ENCODE measurements at places on chromosomes 16 and 17.

DNA sequence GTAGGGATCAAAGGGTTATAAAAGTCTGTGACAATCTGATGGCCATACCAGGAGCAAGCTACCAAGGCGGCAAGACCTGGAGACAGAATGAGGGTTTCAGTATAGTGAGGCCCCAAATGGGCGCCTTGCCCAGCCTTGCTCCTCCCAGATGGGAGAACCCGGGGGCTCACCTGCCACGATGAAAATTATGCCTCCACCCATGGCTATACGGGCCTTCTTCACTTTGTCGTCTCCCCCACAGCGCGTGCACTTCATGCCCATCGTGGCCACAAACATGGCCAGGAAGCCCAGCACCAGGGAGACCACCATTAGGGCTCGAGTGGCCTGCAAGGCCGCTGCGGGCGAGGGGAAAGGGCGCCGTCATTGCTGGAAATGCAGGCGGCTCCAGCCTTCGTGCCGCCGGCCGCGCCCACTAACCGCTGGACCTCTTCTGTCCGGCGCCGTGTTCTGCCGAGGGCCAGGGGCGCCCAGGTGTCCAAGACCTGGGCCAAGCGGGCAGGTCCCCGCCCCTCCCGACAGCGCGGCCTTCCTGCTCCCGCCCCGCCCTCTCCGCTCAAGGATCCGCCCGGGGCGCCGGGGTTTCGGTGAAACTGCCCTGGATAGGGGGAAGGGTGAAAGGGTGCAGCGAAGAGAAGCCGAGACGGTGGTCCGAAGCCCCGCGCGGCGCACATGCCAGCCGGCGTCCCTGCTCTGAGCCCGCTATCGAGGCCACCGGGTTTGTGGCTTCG, 1.5 kb downstream of the CLDN7 start:
- DNase-seq = no peak

GRCh38 chr17:49688848-49689247, 11.0 kb upstream of the SPOP start:
- no peak for DNase-seq

DNA sequence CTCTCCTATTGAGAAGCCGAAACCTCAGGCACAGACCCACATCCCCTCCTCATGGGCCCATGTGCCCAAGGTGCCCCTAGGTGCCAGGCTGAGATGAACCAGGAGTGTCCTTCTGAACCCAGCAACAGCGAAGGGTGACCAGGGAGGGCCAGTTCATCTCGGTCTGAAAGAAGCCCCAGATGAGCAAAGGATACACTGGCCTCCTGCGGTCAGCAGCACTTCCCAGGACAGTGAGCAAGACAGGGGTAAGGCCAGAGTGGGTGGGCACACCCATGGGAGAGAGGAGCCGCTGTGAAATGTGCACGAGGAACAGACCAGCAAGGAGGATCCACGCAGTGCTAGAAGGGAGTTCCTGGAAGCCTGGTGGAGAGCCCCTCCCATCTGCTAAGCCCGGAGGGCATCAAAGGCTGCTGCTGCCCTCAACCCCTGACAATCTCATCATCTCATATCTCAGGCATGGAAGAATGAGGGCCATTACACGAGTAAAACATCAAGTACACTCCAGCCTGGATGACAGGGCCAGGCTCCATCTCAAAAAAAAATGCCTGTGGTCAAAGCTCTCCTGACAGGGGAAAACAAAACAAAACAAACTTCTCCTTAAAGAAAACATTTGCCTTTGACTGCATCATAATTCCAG, 3.3 kb upstream of the HBZ start:
- no peak for DNase-seq

- DNase-seq = no peak
Measured at GRCh38 chr17:75525806-75526554, 483 bp downstream of the LLGL2 start.

- DNase-seq = no peak
Measured at GRCh38 chr16:2027024-2028010, 615 bp downstream of the NHERF2 start.

DNA sequence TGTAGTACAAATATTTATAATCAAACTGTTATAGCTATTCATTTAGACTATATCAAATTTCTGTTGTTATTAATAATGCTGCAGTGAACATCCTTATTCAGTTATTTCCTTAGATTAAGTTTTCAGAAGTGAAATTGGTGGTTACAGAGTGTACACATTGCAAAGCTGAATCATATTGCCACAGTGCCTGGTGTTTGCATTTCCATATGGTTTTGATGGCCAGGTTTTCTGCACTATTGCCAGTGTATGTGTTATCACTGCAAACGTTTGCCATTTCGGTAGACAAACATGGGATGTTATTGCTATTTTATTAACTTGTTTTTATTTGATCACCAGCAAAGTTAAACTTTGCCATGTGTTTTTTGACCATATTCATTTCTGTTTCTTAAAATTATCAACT, 259.4 kb downstream of the CDH13 start:
- DNase-seq = no peak

DNA sequence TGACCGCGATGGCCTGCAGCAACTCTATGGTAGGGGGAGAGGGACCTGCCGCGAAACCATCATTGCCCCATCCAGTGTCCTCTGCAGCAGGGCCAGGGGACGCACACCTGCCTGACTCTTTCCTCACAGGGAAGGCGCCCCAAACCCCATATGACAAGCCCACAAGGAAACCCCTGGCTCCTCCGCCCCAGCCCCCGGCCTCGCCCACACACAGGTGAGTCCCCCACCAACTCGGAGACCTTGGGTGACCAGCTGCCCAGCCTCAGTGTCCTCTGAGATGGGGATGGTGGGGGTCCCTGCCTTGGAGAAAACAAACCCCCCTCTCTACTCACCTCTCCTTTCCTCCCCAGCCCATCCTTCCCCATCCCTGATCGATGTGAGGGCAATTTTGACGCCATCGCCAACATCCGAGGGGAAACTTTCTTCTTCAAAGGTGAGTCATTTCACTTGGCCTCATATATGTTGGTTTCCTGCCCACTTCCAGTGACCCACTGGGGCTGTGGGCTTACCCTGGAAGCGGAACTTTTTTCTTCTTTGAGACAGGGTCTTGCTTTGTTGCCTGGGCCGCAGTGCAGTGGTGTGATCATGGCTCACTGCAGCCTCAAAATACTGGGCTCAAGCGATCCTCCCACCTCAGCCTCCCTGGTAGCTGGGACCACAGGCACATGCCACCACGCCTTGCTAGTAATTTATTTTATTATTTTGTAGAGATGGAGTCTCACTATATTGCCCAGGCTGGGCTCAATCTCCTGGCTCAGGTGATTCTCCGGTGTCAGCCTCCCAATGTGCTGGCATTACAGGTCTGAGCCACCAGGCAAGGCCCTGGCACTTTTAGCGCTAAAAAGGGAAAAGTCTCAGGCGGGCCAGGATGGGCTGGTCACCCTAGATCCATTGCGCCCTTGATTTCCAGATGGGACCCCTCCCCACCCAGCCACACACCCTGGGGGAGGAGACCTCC, 8.0 kb upstream of the IL32 start:
- DNase-seq = peak; percentile 73

DNA sequence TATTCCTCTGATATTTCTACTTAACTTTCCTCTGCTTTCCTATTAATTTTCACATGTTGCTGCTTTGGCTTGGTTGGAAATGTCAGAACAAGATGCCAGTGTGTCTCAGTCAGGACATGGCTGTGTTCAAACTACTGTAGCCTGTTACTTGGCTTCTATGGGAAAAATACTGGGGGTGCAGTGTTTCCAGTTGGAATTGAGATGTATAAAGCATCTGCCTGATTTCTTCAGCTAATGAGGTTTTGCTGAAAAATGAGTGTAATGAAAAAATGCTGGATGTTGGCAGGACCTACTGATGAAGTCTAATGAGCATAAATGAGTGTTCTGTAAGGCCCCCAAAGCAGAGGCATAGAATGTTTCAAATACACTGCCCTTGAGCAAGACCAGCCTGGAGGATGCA, 166.6 kb downstream of the PHKB start:
- DNase-seq = no peak

- DNase-seq = no peak
Measured at GRCh38 chr16:4673387-4674046, 19.8 kb upstream of the NUDT16L1 start.

DNA sequence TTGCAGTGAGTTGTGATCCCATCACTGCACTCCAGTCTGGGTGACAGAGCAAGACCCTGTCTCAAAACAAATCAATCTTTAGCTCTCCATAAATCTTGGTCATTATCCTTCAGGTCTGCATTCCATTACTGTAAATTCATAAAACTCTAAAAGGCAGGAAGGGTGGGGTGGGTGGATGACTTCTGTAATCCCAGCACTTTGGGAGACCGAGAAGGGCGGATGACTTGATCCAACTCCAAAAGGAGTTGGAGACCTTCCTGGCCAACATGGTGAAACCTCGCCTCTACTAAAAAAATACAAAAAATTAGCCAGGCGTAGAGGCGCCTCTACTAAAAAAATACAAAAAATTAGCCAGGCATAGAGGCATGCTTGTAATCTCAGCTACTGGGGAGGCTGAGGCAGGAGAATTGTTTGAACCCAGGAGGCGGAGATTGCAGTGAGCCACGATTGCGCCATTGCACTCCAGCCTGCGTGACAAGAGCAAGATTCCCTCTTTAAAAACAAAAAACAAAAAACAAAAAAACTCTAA, 2.2 kb upstream of the UBE2Z start:
- DNase-seq = no peak

DNA sequence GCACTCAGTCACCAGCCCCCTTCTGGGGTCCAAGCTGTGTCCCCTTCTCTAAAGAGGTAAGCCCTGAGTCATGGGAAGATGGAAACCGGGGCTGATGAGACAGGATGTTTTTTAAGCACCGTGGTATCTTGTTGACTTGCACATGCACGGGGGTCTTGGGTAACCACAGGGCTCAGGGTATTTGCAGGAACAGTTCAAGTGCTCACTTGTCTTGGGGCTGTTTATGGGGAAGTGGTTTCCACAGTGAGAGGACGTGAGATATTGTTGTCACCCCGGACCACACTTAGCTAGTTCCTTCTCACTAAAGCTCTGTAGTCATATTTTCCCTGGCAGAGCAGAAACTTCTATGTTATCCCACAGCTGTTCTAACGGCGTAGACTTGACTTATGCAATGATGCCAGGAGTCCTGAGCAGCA, 7.7 kb downstream of the CCL3L1 start:
- DNase-seq = no peak

GRCh38 chr17:17628388-17629008, 37.0 kb upstream of the PEMT start:
- DNase-seq = no peak

DNA sequence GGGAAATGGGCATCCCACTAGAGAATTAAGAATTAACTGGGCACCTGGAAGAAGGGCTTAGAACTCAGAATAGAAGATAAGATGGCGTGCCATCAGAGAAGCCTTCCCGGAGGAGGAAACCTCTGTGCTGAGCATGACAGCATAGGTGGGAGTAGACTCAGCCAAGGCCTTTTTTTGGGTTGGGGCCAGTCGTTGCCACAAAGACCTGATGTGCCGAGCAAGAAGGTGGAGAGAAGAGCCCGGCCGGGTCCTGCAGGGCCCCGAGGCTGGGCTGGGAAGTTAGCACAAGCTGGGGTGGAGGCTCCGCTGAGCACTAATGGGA, 1.1 kb upstream of the RAB11FIP4 start:
- DNase-seq = no peak

DNA sequence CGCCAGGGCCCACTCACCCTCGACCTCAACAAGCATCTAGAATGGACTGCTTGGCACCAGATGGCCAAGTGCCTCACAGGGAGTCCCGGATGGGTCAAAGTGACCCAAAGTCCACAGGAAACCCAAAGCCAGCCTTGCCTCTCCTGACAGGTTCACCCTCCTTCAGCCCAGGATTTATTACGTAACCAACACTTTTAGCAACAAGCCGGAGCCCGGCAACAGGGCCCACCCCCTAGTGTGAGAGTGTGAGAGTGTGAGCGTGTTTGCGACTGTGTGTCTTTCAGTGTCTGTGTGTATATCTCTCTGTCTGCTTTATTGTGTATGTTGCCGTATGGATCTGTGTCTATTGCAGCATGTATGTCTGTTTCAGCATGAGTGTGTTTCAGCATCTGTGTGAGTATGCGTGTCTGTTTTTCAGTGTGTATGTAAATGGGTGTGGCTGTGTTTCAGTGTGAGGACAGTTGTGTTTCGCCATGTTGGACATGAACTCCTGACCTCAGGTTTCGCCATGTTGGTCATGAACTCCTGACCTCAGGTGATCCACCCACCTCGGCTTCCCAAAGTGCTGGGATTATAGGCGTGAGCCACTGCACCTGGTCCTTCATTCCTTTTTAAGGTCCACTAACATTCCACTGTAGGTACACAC, 13.7 kb upstream of the PEMT start:
- no peak for DNase-seq

DNA sequence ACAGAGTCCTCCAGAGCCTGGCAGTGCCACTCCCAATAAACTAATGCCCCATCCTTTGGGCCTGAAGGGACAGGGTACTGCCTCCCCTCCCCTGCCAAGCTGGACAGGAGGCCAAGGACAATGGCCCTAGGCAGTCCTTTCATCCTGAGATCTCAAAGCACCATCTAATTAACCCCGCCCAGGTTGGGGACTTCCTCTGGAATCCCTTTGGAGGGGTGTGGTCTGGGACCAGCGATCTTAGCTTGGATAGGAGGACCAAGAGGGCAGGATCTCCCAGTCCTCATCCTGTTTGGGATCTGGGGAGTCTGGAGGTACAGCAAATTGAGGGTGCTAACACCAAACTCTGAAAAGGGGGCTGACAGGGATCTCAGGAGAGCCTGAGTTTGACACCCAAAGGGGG, 18.2 kb upstream of the SP6 start:
- no peak for DNase-seq

- no peak for DNase-seq
Measured at GRCh38 chr17:58377093-58377601, 25.1 kb upstream of the SUPT4H1 start.

GRCh38 chr17:81243333-81243664, 4.2 kb downstream of the NDUFAF8 start:
- DNase-seq = no peak

GRCh38 chr17:21551081-21551881, 141.0 kb upstream of the KCNJ18 start:
- DNase-seq = peak; percentile 59

DNA sequence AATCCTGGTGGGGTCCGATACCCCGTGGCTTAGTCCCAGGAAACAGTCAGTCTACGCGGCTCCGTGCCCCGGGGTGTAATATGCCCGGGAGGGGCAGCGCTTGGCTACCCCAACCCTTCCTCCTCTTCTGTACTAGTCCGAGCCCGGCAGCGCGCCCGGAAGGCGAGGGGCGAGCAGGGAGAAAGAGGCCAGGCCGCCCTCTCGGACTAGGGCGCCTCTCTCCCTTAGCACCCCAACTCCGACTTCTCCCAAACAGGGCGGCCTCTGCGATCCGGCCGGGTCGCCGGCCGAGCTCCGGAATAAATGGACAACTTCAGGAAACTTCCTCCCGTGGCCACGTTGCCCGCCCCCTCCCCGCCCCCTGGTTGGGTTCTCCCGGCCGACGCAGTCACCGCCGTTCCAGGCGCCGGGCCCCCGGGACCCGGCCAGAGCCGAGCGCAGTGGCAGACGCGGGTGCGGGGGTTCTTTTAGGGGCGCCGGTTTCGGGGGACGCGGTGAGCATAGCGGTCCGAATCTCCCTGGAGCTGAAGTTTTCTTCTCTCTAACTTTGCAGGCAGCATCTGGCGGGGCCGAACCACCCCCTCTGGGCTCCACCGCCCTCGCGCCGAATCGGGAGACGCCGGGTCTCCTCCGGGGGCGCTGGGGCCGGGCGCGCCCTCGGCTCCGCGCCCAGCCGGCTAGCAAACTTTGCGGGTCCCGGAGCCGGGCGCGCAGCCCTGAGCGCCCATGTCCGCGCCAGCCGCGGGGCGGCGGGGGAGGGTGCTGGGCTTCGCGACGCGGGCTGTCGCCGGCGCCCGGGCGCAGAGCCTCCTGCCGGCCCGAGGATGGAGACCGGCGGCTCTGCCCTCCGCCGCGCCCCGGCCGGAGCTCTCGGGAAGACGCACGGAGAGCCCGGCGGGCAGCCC, at the start of gene SDK2:
TSS of gene SDK2 (minus strand) at position 301 of the 905 bp plus-strand sequence. CDS start 357 bp downstream, outside the sequence.
- no peak for DNase-seq

- no peak for DNase-seq
Measured at GRCh38 chr17:63682981-63683380, 16.9 kb downstream of the LIMD2 start.

Measured in T-helper 1 cell (primary cell).